Stimulated activated CD8-positive, alpha-beta memory T cell treated with anti-CD3 and anti-CD28 coated beads, Interleukin-4, amount 100 ng/mL, for 1 hour (primary cell): ENCODE measurements at places on chromosomes 6 and 20.

GRCh38 chr6:1601158-1602048, 8.3 kb upstream of the FOXC1 start:
- DNase-seq: no peak

- DNase-seq: no peak
These were observed 182.9 kb downstream of the LY86 start for GRCh38 chr6:6771224-6771945.

- no peak for DNase-seq
These were observed 299.9 kb upstream of the BMP2 start for GRCh38 chr20:6467562-6467961.

GRCh38 chr6:33639559-33639958, 18.4 kb downstream of the ITPR3 start:
- no peak for DNase-seq

DNA sequence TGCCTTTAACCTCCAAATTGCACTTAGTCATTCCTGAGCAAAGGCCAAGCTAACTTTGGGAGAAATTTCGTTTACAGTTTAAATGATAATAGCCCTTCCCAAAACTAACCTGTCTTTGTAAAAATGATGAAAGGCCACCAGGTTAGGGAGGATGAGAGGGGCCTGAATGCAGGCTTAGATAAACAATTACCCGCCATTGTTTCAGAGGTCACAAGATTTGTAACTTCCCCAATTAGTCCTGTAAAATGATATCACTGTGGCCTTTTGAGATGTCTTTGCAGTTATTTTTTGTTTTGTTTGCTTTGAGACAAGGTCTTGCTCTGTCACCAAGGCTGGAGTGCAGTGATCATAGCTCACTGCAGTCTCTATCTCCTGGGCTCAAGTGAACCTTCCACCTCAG, 26.3 kb downstream of the GNL1 start:
- no peak for DNase-seq
